ENCODE measurements at places on chromosomes 16 and 17.

- peak; percentile 39 for DNase-seq
Measured at GRCh38 chr16:8996891-8997290, 33.2 kb upstream of the USP7 start.

GRCh38 chr16:15961571-15962090, 12.2 kb downstream of the ABCC1 start:
- DNase-seq, result peak; percentile 15

GRCh38 chr16:11784038-11784369, 13.1 kb downstream of the ZC3H7A start:
- peak; percentile 20 for DNase-seq

DNA sequence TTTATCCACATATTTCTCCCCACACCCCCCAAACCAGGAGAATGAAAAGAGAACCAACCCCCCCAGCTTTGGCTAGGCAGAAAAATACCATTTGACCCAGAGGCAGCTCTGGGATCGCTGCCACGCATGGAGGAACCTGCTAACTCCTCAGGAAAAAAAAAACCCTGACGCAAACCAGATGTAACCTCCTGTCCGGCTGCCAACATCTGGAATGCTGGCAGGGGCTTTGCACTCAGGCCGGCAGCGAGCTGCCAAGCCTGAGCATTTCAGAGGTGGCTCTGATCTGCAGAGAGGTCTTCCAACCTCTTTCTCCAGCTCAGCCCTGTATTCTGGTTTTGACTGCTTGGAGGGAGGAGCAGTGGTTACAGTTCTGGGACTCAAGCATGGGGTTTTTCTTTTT, 8.2 kb downstream of the IGFBP4 start:
- DNase-seq, result no peak

GRCh38 chr16:31271621-31272190, 11.9 kb downstream of the ITGAM start:
- no peak for DNase-seq

GRCh38 chr16:24853830-24854229, 8.1 kb downstream of the SLC5A11 start:
- DNase-seq, result peak; percentile 79

All from NCI-H69 (cell line).